ENCODE measurements at places on chromosomes 4 and X.

DNA sequence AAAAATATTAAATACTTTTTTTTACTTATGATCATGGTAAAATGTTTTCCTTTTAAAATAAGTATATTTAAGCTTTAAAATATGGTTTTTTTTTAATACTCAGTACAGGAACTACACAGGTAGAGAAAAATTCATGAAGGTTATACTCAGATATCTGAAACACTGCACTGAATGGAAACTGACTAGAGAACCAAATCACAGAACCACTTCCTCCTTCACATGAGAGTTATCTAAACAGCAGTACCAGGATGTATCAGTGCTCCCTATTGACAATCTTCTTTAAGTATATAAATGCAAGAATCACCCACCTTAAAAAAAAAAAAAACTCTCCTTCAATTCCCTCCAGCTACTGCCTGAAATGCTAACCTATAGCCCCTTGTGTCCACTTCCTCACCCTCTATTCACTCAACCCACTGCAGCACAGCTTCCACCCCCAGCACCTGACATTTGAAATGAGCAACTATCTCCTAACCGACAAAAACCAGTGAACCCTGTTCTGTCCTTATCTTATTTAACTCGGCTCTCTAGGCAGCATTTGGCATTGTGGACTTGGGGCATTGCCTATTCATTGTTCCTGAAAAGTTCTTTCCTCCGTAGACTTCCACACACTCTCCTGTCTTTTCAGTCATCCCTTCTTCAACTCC lies 9.1 kb downstream of the SLC7A3 start:
- no peak for DNase-seq

- DNase-seq, result peak; percentile 20
These were observed at the start of gene TLR10 for GRCh38 chr4:38782452-38783108. Gene TLR10, minus strand, starts transcription at chr4:38782990. Its CDS starts 7,400 bp downstream, at chr4:38775590.

DNA sequence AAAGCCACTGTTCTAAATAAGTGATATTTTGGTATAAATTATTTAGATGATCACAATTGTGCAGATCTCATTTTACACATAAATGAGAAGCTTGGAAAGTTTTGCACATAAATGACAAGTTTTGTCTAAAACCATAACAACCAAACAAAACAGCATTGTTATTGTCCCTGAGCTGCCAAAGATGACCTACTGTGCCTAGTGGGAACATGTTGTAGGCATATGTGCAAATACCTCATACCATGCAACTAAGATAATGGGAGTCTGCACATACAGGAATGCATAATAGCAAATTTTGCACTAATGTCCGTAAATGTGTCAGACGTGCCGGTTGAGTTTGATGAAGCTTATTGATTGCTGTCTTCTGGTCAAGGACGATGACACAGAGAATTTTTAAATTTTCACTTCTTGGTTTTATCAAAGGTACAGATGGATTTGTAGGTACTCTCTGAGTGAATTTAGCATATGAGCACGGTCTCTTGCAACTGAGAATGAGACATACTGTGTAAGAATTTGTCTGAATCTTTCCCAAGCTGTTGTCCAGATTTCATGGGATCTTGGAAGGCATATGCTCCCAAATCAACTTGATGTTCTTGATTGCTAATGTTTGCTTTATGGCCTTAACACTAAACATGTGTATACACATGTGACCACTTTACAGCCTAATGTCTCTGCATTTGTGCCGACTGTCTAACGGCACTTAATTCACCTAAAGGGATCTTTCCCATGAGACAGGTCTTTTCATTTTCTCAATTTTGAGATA lies 1133.5 kb downstream of the FAT4 start:
- DNase-seq, result no peak

DNA sequence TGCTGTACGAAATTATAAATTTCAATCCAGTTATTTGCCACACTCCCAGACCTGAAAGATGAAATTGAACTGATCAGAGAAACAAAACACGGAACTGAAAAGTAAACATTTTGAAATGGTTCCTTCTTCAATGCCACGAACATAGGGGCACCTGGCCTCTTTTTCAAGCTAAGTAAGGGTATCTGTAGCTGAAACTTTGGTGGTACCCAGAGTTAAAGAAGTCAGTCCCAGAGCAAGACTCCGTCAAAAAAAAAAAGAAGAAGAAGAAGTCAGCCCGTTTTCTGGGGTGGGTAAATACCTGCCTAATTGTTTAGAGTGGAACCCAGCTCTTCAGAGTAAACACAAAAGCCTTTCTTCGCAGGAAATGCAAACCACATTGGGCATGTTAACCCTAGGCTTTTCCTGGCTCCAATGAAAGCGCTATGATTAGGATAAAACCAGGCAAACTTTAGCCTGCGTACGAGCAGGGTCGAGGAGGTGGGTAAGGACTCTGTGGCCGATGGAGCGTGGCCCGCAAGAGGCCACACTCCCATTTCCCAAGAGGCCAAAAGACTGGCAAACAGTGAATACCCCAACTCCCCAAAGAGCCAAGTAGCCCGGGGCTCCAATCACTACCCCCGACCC lies 1.3 kb downstream of the ANTXR2 start:
- DNase-seq, result no peak

- no peak for DNase-seq
These were observed 756 bp downstream of the IGFBP7 start for GRCh38 chr4:57109411-57109846.

DNA sequence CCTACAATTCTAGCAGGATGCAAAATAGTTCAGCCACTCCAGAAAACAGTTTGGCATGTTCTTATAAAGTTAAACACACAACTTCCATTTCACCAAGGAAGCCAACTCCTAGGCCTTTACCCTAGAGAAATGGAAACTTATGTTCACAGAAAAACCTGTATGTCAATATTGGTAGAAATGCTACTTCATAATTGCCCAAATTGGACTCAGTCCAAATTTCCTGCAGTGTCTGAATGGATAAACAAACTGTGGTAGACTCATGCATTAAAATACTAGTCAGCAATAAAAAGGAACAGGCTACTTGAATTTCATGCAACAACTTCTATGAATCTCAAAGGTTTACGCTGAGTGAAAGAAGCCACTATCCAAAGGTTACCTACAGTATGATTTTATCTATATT lies 1738.8 kb upstream of the IGFBP7 start:
- DNase-seq, result no peak

- DNase-seq, result no peak
These were observed 422.7 kb upstream of the LCORL start for GRCh38 chr4:18444206-18444605.

DNA sequence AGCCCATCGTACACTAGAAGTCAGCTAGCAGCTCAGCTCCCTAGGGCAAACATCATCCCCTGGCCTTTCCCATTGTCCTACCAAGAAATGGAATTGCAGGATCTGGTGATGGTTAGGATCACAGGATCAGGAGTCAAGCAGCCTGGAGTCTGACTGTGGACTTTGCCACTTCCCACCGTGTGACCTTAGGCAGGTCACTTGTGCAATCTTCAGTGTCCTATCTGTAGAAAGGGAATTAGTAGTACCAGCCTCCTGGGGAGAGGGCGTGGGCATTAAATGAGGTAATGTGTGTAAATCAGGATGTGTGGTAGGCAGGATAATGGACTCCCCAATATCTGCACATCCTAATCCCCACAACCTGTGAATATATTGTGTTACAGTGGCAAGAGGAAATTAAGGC lies 38.6 kb upstream of the APLN start:
- no peak for DNase-seq

DNA sequence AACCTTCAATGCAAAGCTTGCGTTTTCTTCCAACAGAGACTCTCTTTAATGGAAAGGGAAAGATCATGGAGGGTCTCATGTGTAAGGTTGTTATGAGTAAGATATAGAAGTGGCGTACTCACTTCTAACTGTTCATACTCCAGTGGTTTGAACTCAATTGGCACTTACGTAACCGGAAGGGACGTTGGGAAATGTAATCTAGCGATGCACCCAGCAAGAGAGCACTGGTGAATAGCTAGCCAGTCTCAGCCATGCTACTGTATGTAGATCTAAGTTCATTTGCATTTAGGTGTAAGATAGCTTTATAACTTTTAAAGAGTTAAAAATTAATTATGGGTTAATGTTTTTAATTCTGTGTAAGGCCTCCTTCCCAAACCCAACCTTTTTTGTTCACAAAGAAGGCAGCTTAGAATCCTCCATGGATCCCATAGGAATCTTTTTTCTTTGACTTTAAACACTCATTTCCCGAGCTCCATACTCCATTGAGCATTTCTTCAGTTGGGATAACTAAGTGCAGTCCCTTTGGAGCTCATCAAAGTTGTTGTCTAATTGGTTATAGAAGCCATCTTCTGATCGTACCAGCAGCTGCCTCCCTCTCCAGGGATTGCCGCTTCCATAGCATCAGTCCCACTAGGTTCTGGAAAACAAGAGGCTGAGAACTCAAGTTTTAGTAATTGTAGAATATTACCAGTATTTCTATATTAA lies 191.1 kb downstream of the RAPGEF2 start:
- no peak for DNase-seq

- DNase-seq, result no peak
These were observed 270.2 kb downstream of the TLL1 start for GRCh38 chr4:166143227-166143626.

DNA sequence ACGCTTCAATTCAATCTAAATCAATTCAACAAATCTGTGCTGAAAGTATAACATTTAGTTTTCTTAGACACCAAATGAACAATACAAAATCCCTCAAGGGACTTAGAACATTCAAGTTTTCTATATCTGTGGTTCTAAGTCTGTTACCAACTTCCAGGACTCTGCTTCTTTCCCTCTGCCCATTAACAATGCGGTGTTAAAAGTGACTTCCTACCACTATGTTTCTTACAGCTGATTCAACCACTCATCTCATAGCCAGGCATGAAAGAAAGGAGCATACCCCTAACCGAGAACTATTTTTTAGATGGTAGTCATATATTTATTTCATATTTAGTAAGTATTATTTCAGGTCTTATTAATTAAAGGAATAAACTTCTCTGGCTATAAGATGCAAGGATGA lies 38.9 kb downstream of the PPA2 start:
- no peak for DNase-seq

DNA sequence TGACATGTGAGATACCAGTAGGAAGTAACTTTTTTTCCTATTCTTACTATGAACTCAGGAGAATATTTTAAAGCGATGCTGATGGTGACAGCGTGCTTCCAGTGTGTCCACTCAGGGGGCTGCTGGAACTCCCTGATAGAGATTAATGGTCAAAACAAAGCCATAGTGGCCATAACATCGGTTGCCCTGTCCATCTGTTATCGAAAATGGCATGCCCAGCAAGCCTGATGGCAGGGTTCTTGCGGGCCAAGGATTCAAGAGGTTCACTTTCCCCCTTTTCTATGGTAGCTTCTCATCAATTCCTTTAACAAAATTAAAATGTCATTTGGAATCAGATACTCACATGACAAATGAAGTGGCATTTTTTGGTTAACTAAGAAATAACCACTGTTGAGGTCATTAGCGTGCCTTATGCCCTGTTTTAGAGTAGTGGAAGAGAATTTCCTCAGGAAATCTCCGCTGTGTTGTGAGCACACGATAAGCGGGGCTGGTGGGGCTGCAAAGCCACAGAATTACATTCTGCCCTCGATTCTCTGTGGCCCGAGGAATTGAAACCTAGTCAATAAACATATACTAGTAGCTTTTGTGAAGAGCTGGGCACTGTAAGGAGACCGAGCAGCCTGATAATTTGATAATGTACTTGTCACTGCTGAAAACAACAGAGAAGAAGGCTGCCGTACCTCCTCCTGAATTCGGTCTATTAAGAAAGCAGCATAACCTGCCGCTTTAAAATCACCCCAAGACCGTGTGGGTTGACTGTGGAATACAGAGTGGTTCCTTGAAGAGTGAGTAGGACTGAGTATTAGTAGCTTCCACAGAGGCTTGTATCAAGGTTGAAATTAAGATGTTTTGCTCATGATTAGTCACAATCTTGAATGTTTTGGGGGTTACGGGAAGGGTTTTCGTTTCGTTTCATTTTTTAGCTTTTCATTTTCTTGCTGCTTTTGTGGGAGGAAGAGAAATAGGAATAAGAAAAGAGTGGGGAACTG lies 46.7 kb downstream of the PTCHD1 start:
- no peak for DNase-seq

DNA sequence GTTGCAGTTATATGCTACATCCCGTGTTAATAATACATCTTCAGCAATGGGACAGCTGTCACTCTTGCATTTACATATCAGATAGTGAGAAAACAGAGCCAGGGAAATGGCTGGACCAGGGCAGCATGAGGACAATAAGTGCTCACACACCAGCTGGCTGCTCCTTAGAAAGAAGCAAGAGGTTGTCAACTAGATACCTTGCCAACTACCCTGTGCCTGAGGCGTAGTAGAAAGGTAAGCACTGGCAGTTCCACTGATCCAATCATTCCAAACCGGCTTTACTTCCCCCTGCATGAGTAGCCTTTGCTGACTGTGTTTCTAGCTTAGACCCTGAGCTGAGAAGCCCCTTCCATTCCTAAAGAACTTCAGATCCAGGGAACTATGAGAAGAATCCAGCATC lies 52.2 kb upstream of the FGF13 start:
- DNase-seq, result no peak

DNA sequence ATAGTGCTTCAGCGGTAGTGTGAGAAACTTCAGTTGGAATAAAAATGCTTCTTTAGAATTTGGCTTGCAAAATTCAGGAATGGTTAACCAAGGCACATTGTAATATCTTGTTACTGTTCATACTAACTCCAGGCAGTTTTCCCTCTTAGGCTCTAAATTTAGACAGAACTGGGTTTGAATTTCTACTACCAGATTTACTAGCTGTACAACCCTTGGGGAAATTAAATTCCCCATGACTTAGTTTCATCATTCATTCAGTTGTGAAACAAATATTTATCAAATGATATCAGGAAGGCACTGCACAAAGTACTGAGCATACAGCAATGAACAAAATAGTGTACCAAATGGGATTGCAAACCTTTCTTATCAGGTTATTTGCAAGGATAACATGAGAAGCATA lies 135.0 kb upstream of the IL15 start:
- DNase-seq, result no peak

DNA sequence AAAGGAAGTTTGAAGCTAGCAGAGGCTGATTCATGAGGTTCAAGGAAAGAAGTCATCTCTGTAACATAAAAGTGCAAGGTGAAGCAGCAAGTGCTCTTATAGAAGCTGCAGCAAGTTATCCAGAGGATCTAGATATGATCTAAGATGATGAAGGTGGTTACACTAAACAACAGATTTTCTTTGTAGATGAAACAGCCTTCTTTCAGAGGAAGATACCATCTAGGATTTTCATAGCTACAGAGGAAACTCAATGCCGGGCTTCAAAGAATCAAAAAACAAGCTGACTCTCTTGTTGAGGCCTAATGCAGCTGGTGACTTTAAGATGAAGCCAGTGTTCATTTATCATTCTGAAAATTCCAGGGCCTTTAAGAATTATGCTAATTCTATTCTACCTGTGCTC lies 28.8 kb downstream of the NR0B1 start:
- no peak for DNase-seq

- no peak for DNase-seq
These were observed 279.0 kb downstream of the ARAP2 start for GRCh38 chr4:35965300-35965699.

GRCh38 chr4:55524844-55525571 lies 21.7 kb downstream of the CLOCK start:
- no peak for DNase-seq
